ENCODE measurements at places on chromosomes 3 and 15.

DNA sequence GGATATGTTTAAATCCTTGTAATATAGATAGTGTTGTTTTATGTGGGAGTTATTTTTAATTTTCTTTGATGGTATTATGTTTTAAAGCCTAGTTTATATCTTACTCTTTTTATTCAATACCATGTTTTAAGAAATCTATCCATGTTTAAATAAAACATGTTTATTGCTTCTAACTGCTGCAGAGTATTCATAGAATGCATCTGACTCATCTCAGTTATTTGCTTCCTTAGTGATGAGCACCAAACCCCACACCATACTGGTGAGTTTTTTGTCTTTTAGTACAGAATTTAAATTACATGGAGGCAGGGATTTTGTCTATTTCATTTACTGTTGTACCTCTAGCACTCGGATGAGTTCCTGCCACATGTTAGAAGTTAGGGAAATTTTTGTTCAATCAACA, 209.2 kb downstream of the NSUN3 start:
- DNase-seq, result no peak

GRCh38 chr3:196287090-196287439, 461 bp downstream of the PCYT1A start:
- no peak for DNase-seq

DNA sequence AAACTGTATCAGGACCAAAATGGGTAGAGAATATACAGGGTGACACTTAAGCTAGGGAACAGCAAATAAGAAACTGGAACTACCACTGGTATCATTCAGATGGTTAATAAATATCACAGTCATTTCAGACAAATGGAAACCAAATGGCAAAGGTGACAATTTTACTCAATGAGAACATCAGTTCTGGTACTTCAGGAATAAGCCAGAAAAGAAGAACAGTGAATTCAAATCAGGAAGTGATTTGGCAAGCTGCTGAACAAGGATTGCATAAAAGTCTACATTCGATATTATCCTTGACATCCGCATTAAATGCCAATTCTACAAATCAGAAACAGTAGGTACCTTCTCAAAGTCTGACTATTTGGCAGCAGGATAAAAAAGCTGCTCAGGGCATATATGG, 23.5 kb upstream of the STIMATE start:
- no peak for DNase-seq

DNA sequence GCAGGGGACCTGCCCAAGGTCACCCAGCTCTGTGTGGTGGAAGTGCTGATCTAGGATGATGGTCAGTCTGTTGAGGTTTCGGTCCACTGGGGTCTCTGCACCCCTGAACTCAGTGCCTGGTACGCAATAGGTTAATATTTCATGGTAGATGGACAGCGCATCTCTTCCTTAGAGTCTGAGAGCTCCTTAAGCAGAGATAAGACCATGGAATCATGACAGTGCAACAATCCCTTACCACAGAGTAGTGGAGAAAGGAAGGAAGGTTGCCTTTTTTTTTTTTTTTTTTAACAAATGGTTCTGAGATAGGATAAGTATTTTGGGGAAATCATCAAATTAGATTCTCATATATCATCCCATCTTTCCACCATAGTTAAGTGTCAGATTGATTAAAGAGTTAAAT, 79.8 kb upstream of the SLC6A1 start:
- DNase-seq, result no peak

- DNase-seq, result no peak
Observed at GRCh38 chr3:99407257-99407656, 231.1 kb upstream of the COL8A1 start.

- no peak for DNase-seq
Observed at GRCh38 chr3:30123224-30123623, 483.2 kb upstream of the TGFBR2 start.

GRCh38 chr15:69082021-69082502, 67.6 kb downstream of the NOX5 start:
- DNase-seq, result no peak

DNA sequence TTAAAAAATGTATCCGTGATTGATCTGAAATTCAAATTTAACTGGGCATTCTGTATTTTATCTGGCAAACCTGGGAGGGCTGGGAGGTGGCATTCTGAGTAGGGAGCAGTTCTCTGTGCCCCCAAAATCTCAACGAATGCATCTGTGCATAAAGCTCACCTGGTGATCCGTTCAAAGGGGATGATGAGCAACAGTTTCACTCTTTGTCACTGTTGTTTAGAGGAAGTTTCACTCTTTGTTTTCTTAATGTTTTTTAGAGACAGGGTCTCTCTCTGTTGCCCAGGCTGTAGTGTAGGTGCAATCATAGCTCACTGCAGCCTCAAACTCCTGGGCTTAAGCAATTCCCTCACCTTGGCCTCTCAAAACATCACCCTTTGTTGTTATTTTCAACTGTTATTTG, 186.7 kb downstream of the SSR3 start:
- no peak for DNase-seq

GRCh38 chr3:71987828-71988227, 202.9 kb upstream of the PROK2 start:
- DNase-seq, result no peak

- no peak for DNase-seq
Observed at GRCh38 chr15:90493647-90494046, 36.1 kb upstream of the CRTC3 start.

GRCh38 chr15:58235961-58236360, 97.8 kb downstream of the AQP9 start:
- no peak for DNase-seq

GRCh38 chr15:66429546-66429945, 42.8 kb downstream of the MAP2K1 start:
- DNase-seq, result no peak

GRCh38 chr15:39645138-39645975, 64.5 kb downstream of the THBS1 start:
- DNase-seq, result no peak

GRCh38 chr15:40756938-40757337, 1.9 kb upstream of the RMDN3 start:
- DNase-seq, result no peak

DNA sequence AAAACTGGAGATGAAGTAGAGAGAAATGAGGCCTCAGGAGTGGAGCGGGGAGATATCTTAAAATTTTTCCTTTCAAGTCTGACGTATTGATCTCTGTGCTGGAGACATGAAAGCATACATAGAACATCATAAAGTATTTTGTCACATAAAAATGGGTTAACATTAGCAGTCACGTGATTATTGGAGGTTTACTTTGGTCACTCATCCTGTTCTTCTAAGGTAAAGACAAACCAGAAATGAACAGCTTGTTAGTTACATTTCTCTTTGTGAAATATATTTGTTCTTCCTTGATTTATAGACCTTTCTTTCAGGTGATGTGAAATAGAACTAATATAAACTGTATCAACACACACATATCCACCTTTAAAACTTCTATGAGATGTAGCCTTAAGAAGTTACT, 324.1 kb downstream of the SQOR start:
- DNase-seq, result no peak

DNA sequence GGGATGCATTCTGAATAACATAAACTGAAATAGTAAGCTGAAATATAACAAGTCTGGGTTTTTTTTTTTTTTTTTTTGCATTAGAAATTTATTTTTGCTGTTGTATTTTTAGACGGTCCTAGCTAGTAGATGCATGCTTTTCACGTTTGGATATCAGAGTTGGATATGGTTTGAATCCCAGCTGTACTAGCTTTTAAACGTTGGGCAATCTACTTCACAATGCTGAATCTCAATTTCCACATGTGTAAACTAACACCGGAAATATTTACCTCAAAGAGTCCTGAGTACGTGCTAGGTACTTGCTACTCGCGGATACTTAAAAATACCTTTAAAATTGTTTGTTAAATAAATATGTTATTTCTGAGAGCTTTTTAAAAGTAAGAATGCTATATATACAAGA, 139.8 kb downstream of the BBX start:
- no peak for DNase-seq

- no peak for DNase-seq
Observed at GRCh38 chr3:132378048-132378762, 39.1 kb upstream of the DNAJC13 start.

- no peak for DNase-seq
Observed at GRCh38 chr15:30943654-30944335, 40.1 kb downstream of the FAN1 start.

GRCh38 chr15:93451822-93452221, 362.8 kb upstream of the RGMA start:
- DNase-seq, result no peak

GRCh38 chr3:127158614-127159229, 34.2 kb upstream of the PRR23E start:
- DNase-seq, result no peak

- DNase-seq, result no peak
Observed at GRCh38 chr3:99536555-99537314, 101.7 kb upstream of the COL8A1 start.

DNA sequence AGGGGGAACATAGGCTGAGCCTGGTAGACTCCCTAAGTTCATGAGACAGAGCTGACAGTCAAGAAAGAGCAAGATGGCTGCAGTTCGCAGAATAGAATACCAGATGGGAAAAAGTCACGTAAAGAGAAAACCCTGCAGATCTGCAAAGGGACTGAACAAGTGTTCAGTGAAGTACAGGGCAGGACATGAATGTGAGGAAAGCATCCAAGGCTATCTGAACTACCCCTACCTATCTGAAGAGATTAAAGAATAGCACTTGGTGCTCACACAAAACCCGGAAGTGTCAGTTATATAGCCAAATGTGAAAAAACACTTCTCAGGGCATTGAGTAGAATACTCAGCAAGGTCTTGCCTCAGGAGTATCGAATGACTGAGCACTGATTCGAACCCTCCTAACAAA, 44.0 kb downstream of the GOLGB1 start:
- DNase-seq, result no peak

DNA sequence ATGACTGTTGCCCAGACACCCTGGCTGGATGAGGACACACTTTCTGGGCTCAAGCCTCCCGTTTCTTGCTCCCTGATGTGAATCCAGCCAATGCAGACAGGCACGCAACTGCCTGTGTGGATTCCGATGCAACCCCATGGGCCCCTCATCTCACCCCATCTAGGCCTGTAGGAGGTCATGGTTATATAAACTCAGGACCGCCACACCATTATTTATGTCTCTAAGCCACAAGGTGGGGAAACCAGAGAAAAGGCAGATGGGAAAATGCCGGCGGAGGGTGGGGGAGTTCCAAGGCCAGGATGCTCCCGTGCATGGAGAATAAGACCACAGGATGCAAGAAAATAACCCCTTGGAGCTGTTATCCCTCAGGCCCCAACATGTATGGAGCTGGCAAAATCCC, 2.0 kb downstream of the MESP1 start:
- no peak for DNase-seq

DNA sequence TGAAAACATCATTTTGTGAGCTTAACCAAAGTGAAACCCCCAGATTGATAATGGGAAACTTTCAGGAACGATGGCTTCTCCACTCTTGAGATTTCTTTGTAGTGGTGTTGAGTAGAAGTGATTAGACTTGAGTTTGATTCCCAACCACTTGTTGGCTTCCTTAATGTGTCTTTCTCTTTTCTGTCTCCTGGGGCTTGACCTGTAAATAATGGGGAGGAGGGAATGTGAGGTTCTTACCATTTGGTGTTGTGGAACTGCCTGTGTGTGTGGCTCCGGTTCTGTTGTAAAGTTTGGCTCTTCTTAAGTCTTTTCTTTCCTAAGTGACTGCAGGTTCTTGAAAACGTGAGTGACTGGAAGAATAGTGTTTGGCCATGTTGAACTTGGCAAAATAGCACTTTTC, 2.7 kb downstream of the CDV3 start:
- DNase-seq, result no peak

DNA sequence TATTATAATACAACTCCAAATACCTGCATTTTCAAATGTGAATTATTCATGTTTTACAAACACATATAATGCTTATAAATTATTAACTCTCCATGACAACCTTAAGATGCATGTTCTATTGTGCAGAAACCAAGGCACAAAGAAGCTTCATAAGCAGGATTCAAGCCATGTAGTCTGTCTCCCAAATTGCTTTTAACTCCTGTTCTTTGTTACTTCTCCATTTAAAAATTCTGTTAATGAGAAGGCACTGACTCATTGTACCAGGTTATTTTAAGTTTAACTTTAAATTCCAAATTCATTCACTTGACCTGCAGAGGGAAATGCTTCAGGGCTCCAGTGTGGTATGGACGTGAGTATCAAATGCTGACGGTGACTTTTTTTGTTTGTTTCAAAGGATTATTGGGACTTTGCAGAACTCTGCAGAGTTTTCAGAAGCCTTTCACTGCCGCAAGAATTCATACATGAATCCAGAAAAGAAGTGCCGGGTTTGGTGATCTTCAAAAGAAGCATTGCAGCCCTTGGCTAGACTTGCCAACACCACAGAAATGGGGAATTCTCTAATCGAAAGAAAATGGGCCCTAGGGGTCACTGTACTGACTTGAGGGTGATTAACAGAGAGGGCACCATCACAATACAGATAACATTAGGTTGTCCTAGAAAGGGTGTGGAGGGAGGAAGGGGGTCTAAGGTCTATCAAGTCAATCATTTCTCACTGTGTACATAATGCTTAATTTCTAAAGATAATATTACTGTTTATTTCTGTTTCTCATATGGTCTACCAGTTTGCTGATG, 100.0 kb downstream of the MME start:
- DNase-seq, result no peak

DNA sequence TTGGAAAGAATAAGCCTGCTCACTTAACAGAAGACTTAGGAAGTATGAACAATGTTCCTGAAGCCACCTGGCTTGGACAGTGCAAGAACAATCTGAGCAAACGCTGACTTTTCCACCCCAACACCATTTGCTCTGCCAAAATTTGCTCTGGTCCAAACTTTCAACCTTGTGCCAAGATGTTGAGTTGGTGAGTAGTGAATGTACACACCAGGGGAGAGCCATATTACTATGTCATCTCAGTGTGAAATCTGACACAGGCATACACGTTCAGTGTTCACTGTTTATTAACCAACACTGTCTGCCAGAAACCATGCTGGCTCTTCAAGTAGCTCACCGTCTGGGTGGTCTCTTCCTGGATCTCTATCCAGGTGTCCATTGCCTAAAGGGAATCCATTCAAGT, 152.9 kb upstream of the LPP start:
- DNase-seq, result no peak

DNA sequence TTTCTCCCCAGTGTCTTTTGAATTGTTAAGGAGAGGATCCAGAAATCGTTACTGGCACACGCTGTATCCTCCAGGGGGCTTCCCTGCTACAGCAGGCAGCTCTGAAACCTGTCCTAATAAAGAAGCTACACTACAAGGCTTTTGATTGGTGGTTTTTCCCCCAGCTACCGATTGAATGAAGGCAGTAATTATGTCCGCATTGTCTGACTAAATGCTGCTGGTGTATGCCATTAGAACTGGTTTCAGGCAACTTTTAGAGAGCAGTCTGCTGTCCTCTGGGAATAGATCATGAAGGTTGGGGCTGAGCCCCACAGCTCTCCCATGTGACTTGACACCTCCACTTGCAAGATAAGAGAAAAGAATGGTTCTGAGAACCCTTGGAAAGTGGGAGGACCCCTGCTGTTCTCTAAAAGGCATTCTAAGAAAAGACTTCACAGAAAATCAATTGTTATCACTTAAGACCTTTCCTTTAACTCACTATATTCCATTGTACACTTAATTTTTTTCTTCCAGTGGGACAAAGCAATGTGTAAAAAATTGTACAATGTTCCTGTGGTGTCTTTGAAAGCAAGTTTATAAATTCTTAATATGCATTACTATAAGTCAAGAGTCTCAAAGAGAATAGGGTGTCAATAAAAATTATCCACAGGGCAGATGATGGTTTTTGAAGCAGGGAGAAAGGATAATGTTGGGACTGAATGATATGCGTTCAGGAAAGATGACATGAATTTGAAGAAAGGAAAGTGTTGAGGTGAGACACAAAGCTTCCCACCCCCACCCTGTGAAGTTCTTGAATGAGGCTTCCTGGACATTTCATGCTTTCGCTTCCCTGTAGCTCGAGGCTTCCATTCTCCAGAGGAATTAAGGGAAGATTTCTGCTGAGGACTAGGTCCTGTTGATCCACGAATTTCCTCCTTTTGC, 53.0 kb upstream of the DAZL start:
- DNase-seq, result no peak

Measured in stimulated activated CD8-positive, alpha-beta memory T cell treated with anti-CD3 and anti-CD28 coated beads, Interleukin-2, amount 100 ng/mL, for 1 hour (primary cell).